ENCODE measurements at places on chromosomes 6 and 20.

GRCh38 chr6:21997119-21998037, 299.5 kb downstream of the PRL start:
- no peak for DNase-seq

DNA sequence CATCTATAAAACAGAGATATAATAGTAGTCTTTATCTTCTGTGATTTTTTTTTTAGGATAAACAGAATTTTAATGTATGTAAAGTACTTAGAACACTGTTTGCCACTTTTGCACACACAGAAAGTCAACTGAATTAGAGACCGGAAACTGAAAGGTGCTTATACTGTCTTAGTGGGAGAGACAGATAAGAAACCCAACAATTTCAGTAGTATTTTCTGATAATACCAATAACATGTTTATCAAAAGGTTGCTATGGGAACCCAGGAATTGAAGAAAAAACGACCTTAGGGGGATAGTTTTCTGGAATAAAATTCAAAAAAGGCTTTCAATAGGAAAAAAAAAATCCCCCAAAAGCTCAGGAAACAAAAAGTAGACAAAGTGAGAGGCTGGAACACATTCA, 138.6 kb downstream of the BCKDHB start:
- no peak for DNase-seq

DNA sequence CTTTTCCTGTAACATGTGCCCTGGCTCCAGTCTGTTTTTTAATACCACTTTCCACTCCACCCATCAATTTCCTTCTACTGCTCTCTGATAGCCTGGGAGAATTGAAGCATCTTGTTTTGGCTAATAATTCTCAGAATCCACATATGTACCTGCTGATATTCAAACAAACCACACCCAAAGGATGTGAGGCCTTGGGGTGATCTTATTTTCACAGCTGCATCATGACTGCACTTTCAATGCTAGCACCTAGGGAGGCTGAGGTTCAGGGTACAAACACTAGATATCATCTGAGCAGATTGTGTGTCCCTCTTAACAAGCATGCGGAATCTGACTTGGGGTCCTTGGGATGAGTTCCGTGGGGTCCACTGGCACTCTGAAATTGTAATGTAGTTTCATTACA, 12.7 kb downstream of the FNDC1 start:
- DNase-seq, result no peak

DNA sequence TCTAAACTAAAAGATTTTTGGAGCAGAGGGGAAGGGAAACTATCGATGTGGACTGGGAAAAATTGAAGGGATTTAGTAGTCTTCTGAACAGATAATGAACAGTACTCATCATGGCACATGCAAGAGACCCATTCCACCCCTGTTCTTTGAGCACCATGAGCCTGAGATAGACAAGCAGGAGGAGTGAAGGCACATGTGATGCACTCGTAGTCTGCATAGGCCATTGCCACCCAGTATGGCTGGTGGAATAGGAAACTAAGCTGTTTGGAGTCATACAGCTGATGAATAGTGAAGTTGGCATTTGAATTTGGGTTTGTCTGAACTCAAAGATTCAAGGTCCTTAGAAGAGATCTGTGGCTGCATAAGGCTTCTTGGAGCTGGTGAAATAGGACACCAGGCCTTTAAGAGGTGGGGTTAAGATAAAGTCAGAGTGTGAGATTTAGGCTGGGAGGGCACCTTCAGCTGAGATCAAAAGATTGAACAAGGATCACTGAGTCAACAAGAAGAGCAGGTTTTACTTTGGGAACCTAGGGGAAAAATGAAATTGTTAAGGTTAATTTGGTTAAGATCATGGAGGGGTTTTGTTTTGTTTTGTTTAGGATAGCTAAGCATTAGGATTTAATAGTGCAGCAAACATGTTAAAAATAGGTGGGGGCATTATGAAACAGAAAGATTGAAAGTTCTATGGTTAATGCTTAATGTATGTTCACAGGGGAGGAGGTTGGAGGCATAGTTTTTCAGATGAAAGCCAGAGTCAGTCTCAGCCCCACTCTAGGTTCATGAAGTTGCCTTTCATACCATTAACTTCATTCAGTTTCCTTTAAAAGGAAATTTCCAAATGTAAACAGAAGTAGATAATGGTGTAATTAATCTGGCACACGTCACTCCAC, 148.8 kb downstream of the ARID1B start:
- DNase-seq, result no peak

DNA sequence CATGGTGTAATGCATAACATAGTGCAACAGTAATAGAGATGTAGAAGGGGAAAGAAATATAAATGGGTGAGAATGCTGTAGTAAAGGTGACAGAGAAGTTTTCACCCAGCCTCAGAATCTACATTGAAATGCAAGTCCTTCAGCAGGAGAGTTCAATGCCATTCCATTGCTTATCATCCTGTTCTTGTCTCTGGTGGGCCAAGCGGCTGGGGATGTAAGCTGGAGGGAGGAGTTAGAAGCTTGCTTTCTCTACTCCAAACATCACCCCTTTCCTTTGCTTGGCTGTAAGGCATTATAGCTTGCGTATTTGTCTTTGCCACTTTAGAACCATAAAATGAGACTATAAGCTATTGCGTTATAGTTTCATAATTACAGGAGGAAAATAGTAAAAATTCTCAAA, 2.2 kb upstream of the FUT9 start:
- DNase-seq, result no peak

DNA sequence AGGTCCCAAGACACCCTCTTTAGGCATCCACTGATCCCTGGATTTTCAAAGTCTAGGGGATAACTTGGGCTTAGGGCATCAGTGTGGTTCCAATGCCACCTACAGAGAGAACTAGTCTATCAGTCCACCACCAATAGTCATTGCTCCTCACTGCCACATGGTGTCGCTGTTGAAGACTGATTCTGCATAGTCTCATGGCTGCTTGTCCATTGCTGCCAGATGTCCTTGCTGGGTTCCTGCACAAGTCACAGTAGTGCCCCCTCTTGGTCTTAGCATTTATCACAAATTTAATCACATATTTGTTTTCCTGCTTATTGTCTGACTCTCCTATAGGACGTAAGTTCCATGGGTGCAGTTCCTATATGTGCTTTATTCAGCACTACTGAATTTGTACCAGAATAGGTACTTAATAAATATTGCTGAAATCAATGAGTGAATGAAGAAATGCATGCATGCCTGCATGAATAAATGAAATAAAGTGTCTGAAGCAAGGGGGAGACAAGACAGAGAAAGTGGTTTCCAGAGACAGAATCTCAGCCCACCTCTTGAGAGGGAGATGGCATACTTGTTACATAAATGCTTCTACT, 45.9 kb upstream of the RALY start:
- no peak for DNase-seq

GRCh38 chr20:26209171-26209941, 512.7 kb upstream of the ZNF337 start:
- DNase-seq, result peak; percentile 18

- DNase-seq, result no peak
These were observed 149.9 kb downstream of the RPS12 start for GRCh38 chr6:132964101-132964867.

DNA sequence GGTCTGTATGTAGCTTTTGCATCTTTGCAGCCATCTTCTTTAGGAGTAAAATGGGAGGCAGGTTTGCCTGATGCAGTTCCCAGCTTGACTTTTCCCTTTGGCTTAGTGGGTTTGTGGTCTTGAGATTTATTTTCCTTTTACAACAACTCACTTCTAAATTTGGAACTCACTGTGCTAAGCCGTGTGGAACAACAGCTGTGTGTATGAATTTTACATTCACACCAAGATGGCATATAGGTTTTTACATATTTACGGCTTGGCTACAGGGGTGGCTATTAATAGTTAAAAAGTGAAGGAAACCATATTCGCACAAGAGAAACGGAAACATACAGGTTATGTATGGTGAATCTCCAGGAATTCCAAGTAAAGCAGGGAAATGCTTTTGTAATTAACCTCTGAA, 2.5 kb downstream of the TTLL2 start:
- no peak for DNase-seq

DNA sequence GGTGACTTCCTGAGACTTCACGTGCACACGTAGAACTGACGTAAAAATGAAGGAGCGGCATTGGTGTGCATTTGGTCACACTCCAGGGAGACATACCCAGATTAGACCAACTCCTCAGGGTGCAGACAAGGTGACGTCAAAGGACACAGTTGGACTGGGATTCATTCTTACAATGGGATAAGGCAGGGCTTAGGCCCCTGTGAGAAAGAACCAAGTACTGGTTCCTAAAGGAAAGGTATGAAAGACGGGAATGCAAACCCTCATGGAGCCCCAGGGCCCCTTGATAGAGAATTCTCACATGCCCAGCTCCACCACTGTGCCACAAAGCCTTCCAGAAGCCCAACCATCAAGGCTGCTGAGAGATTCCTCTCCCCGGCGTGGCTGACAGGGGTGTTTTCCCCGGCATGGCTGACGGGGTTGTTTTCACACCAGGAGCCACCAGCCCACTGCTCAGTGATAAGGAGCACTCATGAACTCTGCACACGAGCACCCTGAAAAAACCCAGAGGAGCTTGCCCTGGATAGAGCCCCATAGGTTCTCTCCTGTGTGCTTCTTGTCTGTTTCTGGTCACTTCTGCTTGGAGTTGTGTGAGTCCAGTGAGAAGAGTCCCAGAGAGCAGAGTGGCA, 90.1 kb downstream of the CAP2 start:
- DNase-seq, result no peak

Data from AG09319 (cell line).